ENCODE measurements at places on chromosomes 6 and 20.

DNA sequence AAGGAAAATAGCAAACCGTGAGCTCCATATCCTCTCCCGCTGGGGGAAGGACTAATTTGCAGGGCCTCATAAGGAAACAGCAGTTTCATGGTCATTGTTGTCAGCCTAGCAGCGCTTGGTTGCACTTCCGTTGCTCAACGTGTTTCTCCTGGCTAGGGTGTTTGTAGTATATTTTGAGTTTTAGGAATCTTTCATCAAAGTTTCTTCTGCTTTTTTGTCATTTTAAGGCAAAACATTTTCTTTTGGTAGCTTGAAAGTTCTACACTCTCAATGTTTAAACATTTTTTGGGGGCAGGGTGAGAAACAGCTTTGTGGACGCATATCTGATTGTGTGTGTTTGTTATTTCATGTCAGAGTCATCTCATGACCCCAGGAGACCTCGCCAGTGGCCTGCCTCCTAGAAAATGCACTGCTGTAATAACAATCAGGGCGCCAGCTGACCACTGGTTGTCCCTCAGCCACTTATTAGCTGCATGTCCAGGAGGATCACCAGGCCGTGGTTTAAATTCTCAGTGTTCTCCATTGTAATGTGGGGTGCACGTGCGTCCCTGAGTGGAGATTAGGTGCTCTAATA, 20.6 kb downstream of the JARID2 start:
- DNase-seq, result no peak

GRCh38 chr6:33794910-33795623, 6.1 kb upstream of the LEMD2 start:
- DNase-seq, result no peak

GRCh38 chr6:116106146-116106545, 5.5 kb downstream of the NT5DC1 start:
- no peak for DNase-seq

GRCh38 chr6:84798257-84798656, 33.9 kb upstream of the TBX18 start:
- DNase-seq, result no peak

- DNase-seq, result no peak
Observed at GRCh38 chr20:39338469-39339376, 376.6 kb downstream of the DHX35 start.

DNA sequence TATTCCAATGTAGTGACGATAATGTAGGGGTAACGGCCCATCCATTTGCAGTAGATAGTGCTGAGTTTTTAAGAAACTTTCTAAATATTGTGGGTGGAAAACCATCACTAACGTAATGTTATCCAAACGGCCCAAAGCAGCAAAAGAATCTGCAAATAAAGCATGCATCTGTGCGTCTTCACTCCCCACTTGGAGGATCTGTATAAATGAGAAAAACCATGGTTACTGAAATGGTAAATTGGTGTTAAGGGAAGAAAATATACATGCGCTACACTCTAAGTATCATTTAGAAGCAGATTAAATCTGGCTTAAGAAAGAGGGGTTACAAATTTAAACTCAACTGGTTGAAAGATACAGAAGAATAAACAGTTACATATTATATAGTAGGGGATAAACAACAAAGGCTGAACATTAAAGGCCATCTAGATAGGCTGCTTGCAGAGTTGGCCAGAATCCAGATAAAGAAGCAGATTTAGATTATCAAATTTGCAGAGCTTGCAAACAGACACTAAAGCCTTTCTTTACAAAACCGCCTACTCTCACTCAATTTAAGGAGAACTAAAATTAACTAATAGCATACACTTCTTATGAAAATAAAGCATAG, 93.3 kb downstream of the SESN1 start:
- no peak for DNase-seq

- no peak for DNase-seq
Observed at GRCh38 chr20:31708736-31709534, 13.7 kb downstream of the BCL2L1 start.

GRCh38 chr6:81753711-81754577, 1.5 kb upstream of the TENT5A start:
- peak; percentile 79 for DNase-seq

DNA sequence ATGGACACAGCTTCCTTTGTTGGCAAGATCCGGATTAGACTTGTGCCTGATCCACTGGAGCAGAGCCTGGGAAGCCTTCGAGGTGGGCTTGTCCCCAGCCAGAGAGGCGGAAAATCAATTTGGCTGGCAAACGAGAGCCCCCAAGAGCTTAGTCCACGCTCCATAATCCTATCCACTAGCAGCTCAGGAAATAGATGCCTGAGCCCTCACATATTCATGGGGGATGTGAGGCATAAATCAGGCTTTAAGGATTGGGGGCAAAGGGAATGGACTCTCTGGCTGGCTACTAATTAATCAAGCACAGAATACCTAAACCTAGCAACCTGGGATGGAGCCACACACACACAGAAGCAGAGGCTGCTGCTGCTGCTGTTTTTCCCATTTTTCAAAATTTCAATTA, 137.9 kb downstream of the PKHD1 start:
- DNase-seq, result no peak

DNA sequence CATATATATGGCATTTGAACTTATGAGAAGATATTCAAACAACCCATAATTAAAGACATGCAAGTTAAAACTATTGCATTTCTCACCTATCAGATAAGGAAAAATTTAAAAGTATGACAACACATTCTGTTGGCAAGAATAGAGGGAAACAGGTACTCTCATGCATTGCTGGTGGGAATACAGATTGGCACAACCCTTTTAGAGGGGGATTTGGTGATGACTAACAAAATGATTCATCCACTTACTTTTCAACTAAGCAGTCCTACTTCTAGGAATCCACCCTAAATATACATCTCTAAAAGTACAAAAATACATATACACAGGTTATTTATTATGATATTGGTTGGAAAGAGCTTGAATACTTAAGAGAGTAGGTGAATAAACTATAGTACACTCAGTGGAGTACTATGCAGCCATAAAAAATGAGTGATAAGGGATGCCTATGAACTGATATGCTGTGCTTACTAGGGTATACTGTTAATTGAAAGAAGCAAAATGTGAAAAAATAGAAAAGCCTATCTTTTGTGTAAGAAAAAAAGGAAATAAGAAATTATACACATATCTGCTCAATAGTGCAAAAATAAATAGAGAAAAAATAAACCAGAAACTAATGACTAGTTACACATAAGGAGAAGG, 42.2 kb downstream of the ADAT2 start:
- DNase-seq, result no peak

DNA sequence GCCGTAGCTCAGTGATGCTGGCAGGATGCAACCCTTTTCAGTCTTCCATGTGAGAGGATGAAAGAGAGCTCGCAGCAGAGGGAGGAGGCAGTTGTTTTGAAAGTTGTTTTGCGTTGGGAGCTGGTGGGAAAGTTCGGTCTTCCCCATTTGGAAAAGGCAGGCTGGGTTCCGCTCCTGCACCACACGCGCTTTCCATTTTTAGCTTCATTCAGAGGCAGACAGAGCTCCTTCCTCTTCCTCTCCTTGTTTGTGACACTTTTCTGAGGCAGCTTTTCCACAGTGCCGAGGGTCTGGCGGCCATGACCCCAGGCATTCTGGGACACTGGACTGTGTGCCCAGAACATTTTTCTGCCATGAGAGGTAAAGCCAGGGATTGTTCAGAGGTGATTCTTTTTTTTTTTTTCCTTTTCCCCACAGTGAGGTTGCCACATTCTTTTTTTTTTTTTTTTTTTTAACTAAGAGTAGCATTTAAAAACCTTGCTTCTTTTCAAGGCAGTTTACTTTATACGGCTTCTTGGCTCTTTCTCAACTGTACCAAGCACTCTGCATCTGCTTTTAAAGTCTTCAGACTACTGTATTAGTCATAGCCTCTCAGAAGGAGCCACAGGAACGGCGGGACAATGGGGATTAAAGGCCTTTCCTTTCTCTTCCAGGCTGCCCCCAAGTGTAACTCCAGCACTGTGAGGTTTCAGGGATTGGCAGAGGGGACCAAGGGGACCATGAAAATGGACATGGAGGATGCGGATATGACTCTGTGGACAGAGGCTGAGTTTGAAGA, 1.6 kb downstream of the PRDM1 start:
- peak; percentile 46 for DNase-seq

- DNase-seq, result no peak
Observed at GRCh38 chr6:92806254-92806653, 613.1 kb downstream of the EPHA7 start.

DNA sequence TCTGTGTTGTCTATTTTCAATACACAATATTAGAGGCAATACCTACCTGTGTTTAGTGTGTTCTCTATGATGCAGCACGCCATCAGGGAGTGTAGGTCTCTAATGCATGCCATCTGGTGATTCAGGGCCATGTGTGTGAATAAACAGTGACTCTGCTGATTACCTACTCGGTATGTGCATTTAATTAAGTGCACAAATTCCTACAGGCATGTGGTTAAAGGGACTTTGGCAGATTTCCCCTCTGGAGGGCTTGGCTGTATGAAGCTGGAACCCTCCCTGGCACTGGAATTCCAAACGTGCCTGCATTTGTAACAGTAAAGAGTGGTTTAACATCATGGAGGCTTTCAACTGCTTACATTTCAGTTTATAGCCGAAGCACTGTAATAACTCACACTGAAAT, 401.5 kb upstream of the SASH1 start:
- DNase-seq, result no peak

- no peak for DNase-seq
Observed at GRCh38 chr6:143863771-143864170, 503 bp upstream of the ZC2HC1B start.

DNA sequence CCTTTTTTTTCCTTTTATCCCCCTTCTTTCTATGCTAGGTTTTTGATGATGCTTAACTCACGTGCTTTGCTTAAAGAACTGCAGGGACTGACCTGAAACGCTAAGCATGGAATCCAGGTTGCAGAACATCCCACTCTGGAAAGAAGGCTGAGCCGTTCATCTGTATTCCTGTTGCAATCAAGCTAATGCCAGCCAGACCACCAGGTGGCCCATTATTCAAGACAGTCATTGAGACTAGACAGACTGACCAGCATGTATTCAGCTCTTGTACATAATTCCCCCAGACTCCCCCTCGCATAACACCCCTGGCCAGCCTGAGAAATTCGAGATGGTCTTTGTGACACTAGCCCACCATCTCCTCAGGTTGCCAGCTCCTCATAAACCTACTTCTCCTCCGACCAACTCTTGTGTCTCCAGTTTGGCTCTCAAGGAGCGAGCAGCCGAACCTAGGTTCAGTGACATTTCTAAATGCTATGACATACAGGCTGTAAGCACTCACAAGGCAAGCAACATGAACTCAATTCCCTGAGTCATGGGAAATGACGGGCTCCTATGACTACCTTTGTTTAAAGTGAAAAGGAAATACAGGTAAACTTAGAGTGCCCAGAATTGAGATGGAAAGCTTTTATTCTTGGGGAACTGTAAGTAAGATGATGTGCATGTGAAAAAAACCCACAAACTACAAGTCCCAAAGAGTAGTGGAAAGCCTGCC, 309.3 kb upstream of the CDYL start:
- DNase-seq, result no peak

- DNase-seq, result no peak
Observed at GRCh38 chr6:31609519-31610406, 5.3 kb upstream of the AIF1 start.

DNA sequence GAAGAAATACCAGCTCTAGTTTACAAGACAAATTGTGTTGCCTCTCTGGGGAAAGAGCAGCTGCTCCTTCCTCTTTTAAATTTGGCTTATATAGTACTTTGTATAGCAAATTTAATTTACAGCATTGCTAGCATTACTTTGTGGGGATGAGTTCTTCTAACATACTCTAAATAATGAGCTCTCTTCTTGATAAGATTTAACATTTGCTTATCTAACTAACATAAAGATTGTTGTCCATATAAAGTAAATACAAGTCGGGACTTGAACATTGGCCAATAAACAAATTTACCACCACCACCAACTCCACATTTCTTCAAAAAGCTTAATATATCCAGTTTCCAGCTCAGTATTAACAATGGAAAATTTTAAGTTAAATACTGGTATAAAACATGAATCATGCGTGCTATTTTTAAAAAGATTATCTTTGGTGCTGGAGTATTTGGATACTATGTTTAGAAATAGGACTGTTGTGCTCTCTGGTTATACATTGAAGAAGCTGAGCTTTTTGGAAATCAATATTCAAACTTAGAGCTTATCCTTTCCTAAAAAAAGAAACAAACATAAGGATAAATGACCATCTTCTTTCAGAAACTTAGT, 1146.9 kb upstream of the GJE1 start:
- no peak for DNase-seq

DNA sequence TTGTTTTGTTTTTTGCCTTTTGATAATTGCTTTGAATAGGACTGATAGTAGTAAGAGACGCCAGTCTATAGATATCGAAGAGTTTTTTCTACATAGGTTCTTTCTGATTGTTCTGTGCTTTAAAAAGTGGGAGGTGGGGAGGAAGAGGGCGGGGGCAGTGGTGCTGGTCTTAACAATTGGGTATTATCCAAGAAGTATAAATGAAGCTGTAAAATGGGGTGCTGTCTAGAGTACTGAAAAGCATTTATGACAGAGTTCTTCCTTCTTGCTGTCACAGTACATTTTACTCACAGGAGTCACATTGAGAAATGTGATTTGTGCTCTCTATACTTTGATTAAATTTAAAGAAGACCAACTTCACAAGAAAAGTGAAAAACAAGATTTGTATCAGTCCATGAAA, 41.0 kb downstream of the MAPK14 start:
- no peak for DNase-seq

DNA sequence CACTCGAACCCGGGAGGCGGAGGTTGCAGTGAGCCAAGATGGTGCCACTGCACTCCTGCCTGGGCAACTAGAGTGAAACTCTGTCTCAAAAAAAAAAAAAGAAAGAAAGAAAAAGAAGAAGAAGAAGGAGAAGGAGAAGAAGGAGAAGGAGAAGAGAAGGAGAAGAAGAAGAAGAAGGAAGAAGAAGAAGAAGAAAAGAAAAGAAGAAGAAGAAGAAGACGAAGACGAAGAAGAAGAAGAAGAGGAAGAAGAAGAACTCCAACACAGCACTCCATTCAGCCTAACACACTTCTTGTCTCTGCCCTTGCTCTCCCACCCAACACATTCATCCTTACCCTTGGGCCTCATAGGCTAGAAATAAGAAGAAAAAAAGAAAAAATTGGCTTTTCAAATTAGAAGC, 6.9 kb downstream of the ZFP57 start:
- DNase-seq, result no peak

- no peak for DNase-seq
Observed at GRCh38 chr20:53524589-53525312, 68.9 kb downstream of the ZNF217 start.

GRCh38 chr20:53738039-53738944, 144.7 kb upstream of the ZNF217 start:
- DNase-seq, result peak; percentile 82

- no peak for DNase-seq
Observed at GRCh38 chr20:63134201-63134612, 81.7 kb downstream of the YTHDF1 start.

GRCh38 chr20:3134151-3134550, 25.5 kb downstream of the FASTKD5 start:
- no peak for DNase-seq
